ENCODE measurements at places on chromosomes 4 and X.

DNA sequence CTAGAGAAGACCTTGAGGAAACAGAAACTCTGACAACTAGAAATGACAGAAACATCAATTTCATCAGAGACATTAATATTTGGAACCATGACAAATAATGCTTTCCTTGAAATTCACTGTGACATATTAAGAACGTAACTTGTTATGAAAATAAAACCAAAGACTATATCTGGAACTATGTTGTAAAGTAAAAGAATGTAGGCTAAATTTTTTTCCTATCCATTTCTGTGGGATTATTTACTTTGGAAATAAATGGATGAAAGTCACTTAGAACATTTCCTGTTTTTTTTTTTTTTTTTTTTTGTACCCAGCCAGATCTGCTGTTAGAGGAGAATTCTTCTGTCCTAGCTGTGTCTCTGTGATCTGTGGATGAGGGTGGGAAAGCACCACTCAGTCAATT lies 255.9 kb downstream of the SPRY1 start:
- DNase-seq, result no peak

DNA sequence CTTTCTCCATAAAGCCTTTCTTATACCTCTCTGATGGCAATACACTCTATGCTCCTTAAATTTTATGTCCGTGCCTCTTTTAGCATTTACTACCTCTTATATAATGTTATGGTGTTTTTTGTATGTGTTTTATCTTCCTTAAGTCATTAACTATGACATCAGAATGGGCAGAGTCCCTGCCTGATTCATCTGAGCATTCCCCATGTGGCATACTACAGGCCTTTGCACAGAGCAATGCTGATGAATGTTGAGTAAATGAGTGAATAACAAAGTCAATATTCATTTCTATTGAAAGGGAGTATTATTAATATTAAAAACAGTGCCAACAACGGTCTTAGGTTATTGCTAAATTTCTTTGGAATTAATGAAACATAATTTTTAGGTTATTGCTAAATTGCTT lies 18.8 kb upstream of the RPS6KA3 start:
- no peak for DNase-seq

DNA sequence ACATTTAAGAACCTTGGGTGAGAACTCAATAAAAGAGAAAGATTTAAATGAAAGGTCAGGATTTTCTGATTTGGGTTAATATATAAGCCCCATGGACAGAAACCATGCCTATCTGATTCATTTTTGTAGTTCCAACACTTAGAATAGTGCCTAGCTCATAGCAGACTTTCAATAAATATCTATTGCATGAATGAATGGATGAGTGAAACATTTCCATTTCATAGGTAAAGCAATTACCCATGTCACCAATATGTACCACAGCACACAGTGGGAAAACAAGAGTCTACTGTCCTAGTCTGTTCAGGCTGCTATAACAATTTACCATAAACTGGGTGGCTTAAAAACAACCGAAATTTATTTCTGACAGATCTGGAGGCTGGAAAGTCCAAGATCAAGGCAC lies 63.9 kb upstream of the PTPN13 start:
- no peak for DNase-seq

GRCh38 chr4:109682875-109683274 lies 20.4 kb downstream of the CASP6 start:
- DNase-seq, result no peak

DNA sequence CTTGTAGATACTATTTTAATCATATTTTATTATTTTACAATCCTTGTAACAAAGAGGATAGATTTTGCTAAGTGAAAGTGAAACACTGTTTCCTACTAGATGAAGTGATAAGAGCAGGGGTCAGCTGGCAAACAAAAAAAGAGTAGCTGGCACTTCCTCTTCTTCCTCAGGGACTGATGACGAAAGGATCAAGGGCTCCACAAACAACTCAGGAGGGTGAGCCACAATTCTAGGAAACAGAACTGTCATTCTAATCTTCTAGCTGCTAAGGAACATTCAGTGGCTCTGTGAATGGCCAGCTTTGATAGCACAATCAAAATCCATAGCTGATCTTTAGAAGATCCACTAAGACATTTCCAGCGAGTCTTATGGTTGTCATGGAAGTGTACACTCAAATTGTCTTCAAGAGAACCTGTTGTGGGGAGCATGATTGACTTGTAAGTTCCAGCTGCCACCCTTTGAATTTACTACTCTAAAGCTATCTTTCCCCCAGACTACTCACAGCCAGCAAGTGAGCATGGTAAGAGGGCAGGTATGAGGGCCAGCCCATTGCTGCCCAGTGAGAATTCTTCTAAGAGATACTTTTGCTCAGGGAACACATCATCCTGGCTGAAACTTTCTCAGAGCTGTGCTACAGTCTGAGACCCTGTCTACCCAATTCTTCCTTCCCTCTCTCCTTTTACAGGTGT lies 275.7 kb upstream of the RASGEF1B start:
- peak; percentile 81 for DNase-seq

DNA sequence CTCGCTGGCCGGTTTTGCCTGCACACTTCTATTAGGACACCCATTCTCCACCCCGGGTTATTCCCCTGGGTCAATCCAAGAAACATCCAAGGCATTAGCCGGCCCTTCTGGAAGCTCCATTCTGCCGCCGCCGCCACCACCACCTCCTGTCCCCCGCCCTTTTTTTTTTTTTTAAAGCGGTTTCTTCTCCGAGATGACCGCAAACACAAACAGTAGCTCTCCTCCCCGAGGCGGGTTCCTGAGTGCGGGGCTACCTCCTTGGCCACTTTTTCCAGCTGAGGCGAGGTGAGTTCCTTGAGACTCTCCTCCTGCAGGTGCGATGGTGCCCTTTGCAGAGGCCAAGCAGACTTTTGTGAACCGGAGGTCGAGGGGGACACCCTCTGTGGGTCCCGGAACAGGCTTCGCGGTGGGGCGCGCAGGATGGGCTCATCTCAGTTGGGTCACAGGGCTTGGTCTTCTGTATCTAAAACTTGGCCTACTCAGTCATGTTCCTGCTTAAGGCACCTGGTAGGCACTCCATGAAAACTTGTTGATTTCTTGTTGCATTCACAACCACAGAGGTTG lies 930 bp downstream of the NWD2 start:
- peak; percentile 4 for DNase-seq

DNA sequence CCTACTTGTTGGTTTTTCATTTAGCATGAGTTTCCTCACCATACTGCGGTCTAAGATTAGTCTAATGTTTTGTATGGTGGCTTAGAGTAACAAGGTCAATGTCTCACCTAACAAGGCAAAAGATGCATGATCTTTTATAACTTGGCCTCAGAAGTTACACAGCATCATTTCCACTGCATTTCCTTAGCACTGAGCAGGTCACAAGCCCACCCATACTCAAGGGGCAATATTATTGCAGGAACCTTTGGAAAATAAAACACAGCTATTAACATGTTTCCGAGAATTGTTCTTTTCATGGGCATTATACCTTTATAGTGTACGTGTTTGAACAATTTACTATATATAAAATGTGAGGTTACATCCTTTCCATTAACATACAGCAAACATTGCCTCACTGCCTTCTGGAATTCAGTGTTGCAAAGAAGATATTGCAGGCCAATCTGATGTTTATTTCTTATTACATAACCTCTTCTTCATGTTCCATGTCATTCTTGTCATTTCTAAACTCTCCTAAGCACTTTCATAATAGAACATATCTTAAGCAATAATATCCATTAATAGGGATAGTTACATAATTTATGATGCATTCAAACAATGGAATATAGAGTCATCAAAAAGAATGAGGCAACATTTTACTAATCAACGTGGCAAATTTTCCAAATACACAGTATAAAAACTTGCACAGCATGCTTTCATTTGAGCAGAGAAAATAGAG lies 153.8 kb downstream of the AREG start:
- DNase-seq, result no peak

- DNase-seq, result peak; percentile 5
Observed at GRCh38 chr4:76607266-76607799, 172.3 kb downstream of the SHROOM3 start.

GRCh38 chr4:155535802-155536454 lies 130.7 kb upstream of the GUCY1A1 start:
- no peak for DNase-seq

DNA sequence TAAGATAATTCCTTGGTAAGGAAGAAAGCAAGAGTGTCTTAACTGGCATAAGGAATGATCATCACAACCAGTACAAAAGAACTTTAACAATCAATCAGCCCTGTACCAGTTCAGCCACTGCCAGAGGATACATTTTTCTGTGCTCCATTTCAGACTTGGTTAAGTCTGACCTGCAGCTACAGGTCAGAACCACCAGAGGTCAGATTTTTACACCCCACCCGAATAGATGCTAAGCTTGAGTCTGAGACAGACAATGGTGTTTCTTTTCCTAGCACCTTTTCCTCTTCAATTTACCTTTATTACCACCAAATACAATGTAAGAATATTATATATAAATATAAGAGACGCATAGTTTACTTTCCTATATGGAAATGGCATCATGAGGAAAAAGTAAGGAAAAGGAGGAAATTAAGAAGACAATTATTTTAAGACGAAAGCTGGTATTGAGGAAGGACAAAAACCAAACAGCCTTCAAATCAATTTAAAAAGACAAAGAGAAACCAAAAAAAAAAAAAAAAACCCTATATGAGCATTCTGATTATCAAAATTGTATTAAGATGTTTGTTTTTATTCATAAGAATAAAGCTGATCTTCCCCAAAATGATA lies 215.3 kb upstream of the TTC29 start:
- peak; percentile 68 for DNase-seq

GRCh38 chr4:171785388-171785787 lies 27.8 kb upstream of the GALNTL6 start:
- peak; percentile 16 for DNase-seq

GRCh38 chr4:106618956-106619355 lies 250.4 kb upstream of the GIMD1 start:
- DNase-seq, result no peak

DNA sequence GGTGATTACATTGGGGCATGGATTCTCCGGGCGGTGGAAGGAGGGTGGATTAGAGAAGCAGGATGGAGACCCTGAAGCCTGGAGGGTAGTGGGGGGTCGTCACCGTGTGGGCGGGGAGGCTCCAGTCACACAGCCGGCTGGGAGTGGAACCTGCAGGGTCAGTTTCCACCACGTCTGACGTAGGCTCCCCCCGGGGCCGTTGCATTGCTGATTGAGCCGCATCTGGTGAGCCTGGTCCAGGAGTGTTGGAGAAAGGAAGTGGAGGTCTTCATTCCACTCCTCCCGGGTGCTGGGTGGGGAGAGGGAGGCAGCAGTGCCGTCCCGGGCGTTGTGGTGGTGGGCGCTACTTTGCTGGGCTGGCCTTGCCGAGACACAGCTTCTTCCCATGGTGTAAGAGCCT lies 28.1 kb downstream of the TBC1D14 start:
- DNase-seq, result no peak

- no peak for DNase-seq
Observed at GRCh38 chr4:10605746-10606482, 78.7 kb downstream of the CLNK start.

DNA sequence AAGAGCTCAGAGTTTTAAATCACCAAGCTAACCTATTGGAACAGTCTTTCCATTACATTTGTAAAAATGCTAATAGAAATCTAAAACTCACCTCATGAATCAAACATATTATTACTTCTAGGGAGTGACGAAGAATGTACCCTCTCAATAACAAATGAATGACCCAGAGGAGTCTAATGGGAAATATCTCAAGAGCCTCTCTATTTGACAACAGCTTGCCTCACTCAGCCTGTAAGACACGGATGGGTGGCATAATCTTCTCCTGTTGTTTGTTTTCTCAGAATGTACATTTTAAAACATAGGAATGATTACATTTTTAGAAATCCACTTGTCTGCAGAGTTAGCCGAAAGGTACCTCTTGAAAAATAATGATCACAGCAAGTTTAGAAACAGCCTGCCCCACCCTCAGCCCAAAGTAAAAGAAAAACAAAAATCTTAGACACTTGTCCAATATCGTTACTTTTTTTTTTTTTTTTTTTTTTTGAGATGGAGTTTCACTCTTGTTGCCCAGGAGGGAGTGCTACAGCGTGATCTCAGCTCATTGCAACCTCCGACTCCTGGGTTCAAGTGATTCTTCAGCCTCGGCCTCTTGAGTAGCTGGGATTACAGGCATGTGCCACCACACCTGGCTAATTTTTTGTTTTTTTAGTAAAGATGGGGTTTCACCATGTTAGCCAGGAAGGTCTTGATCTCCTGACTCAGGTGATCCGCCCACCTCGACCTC lies 183.6 kb upstream of the FTHL17 start:
- DNase-seq, result no peak

DNA sequence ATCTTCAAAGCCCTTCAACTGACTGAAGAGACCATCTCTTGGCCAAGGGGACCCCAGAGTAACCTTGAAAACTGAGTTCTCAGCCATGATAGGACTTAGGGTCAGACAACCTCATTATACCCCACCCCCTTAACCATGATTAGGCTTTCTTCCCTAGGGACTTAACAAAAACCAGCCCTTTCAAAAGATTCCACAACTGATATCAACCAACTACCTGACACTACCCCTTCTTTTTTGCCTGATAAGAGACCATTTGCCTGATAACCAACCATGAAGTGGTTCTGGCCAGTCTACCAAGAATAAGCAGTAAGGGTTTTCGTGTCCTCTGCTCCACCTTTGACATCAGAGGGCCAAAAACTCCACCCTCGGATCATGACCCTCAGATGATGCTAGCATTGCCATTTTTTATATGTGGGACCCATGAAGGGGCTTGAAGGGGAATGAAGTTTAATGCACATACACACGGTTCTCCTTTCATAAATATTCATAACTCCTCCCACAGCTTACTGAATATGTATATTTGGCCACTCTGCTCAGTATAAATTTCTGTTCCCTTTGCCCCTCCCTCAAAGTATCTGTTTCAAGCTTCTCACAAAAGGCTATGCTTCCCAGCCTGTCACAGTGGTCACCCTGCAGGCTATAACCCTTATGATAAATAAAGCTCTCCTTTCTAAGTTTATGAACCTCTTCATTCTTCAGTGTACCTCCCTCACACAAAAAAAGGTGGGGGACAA lies 12.3 kb downstream of the TBCK start:
- DNase-seq, result peak; percentile 15

Measured in hematopoietic multipotent progenitor cell treated with erythropoietin and hydrocortisone succinate and interleukin-3 and kit ligand, for 4 days (in vitro differentiated cells).